ENCODE measurements at places on chromosomes 1 and 21.

DNA sequence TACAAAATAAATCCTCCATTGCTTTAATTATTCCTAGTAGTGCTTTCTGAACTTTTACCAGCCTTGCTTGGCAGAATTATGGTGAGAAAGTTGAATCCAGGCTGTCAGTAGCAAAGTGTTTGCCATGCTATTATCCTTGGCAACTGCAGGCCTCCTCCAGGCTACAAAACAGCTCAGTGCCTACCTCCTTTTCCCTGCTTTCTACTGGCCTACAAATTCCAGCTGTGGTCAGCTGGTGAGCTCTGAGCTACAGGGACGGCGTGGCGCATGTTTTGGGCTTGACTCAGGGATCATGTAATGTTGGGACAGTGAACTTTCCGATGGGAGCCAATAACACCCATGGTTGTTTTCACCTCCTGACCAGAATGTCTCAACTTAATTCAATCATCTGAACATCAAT, 456.1 kb upstream of the ADAMTS5 start:
- DNase-seq, result no peak

DNA sequence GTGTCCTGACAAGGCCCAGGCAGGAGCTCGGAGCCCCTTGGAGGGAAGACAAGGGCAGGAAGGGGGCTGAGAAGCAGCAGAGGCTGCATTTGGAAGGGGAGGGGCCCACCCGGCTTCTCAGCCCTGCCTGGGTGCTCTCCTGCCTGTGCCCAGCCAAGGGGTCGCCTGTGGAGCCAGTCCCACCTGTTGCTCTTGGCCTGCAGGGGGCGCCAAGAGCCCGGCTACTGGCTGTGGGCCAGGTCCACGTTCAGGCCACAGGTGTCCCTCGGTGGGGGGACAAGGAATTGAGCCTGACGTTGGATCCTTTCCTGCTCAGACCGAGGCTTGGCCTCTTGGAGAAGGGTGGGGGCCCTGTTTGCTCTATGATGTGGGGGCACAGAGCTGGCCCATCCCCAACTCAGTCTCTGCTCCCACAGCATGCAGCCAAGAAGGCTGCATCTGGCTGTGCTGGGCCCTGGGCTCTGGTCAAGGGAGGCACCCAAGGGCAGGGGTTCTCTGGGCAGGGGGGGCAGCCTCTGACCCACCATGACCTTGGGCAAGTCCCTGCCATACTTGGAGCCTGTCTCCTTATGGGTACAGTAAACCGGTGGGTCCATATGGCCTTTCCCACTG, 10.9 kb downstream of the WNT4 start:
- peak; percentile 21 for DNase-seq

- no peak for DNase-seq
Measured at GRCh38 chr1:147514233-147514632, 27.1 kb upstream of the BCL9 start.

DNA sequence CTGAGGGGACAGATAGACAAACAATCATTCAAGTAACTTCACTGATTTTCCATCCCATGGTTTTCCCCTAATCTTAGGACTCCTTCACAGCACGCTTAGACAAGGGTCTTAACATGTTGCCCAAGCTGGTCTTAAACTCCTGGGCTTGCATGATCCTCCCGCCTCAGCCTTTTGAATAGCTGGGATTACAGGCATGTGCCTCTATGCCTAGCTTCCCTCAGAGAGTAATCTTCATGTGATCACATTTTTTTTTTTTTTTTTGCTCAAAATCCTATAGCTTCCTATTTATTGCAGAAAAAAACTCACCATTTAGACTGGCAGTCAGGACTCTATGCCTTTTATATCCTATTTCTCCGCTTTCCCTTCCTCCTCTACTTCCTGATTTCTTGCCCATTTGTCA, 90.4 kb upstream of the DPH5 start:
- no peak for DNase-seq

GRCh38 chr1:244626709-244627108, 26.2 kb upstream of the DESI2 start:
- no peak for DNase-seq

- DNase-seq, result no peak
Measured at GRCh38 chr1:213276236-213276635, 225.2 kb downstream of the RPS6KC1 start.

DNA sequence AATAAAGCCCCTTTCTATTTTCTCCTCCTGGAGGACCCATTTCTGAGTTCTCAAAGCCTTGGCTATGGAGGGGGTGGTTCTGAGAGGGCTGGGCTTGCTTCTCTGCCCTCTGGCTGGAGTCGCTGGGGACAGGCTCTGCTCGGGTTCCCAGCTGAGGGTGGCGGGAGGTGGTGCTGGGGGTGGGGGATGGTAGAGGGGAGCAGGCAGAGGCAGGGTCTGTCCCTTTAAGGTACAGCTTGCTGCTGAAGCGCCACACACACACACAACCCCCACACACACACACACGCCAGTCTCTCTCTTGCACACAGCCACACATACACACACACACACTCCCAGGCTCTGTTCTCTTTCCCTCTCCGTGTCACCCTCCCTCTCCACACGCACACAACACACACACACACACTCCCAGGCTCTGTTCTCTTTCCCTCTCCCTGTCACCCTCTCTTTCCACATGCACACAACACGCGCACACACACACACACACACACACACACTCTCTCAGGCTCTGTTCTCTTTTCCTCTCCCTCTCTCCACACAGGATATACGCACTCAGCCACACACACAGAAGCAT, 69.8 kb upstream of the SSBP3 start:
- DNase-seq, result no peak

DNA sequence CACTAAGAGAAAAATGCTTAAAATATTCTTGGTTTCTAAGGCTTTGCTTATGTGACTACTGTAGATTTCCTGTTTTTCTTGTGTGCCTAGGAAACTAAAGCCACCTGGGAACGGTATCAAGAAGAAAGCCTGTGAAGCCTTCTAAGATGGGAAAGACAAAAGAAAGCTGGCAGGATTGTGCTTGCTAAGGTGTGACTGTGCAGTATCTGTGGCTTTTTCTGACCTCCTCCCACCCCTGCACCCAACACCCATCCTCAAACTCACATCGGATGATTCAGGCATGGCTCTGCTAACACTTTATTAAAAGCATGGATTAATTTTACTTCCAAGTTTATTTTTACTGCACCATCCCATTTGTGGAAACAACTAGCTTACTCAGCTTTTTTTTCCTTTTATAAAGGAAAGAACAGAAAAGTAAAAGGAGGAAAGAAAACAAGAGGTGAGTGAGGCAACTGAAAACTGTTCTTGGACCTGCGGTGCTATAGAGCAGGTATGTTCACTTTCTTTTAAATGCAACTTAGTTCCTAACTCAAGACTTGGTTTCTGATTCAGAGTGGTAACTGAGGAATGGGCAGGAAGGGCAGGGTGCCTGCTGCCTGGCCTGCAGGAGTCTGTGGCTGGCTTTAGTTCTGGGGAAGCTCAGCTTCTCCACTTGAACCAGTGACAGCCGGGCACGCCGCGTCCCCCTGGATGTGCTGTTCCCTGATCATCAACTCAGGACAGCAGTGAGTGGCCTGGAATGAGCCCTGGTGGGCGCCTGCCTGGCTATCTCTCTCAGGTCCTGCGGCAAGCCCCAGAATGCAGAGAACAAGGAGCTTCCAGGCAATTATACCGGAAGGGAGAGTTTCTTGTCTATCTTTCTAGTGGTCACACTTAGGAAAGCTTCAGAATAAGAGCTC, at the start of gene GBP6:
Gene GBP6, plus strand, starts transcription at position 422 of the 899 bp plus-strand sequence. CDS start 4,493 bp downstream, outside the sequence.
- DNase-seq, result no peak

DNA sequence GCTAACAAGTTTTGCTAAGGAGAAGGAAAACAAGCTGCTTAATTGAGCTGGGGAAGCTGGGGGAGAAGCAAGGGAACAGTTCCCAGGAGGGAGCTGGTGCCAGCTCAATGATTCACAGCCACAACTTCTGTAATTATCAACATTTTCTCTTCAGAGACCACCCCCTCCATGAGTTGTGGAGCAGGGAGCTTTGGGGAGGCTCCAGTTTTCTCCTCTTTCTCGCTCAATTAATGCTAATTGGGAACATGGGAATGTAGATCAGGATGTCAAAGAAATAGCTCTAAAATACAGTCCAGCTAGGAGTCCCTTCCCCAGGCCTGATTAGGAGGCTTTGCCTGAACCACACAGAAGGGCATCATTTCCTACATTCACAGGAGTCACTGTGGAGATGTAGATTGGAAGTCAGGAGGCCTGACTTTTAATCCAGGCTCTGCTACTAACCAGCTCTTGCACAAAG, 12.1 kb upstream of the MNDA start:
- DNase-seq, result no peak

GRCh38 chr1:2945821-2946231, 75.4 kb upstream of the ACTRT2 start:
- no peak for DNase-seq

DNA sequence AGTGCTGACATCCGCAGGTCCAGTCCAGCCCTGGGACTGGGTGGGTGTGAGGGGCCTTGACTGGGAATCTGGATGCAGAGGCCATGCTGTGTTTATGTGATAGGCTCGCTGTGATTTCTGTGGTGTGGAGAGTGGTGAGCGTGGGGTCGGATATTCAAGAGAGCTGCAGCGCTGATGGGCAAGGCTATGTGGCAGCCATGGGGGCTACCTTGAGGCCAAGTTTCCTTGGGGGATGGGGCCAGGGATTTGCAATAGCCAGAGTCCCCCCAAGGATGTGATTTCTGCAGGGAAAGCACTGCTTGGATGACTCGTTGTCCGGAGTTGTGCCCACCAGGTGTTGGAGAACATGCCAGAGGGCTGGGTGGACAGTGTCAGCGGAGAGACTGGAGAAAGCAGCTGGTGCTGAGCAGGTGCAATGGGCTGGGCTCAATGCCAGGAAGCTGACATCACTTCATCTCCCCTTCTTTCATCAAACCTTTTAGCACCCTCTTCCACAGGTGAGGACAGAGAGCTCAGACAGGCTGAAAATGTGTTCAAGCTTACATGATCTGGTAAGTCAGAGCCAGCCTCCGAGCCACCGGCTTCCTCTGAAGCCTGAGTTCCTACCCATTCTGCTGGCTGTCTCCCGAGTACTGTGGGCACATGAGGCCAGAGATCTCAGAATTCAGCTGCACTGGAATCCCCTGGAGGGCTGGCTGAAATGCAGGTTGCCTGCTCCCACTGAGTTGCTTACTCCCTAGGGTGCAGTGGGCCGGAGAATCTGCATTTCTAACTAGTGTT, 132.9 kb downstream of the RHOU start:
- DNase-seq, result no peak

DNA sequence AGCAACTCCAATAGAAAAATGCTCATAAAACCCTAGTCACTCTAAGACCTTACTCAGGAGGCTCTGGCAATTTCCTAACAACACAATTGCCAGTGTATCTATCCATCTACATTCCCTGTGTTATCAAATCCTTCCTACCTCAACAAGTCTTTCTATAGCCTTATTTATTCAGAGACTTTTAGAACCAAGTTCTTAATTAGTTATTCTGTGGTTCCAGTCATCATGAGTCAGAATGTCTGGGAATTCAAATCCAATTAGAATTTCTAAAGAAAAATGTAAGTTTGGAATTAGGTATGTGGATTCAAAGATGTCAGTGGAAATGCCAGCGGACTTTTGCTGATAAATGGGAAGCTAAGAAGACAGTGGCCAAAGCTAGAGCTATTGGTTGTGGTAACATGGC, 302.6 kb upstream of the C1orf87 start:
- DNase-seq, result no peak

GRCh38 chr1:167016100-167016750, 27.1 kb downstream of the MAEL start:
- no peak for DNase-seq

GRCh38 chr1:82494117-82494516, 693.4 kb downstream of the ADGRL2 start:
- DNase-seq, result no peak

- no peak for DNase-seq
Measured at GRCh38 chr1:6547301-6547700, 7.0 kb downstream of the NOL9 start.

- no peak for DNase-seq
Measured at GRCh38 chr1:246134789-246135188, 372.3 kb downstream of the SMYD3 start.

GRCh38 chr21:44870748-44871495, 2.6 kb downstream of the PTTG1IP start:
- no peak for DNase-seq

DNA sequence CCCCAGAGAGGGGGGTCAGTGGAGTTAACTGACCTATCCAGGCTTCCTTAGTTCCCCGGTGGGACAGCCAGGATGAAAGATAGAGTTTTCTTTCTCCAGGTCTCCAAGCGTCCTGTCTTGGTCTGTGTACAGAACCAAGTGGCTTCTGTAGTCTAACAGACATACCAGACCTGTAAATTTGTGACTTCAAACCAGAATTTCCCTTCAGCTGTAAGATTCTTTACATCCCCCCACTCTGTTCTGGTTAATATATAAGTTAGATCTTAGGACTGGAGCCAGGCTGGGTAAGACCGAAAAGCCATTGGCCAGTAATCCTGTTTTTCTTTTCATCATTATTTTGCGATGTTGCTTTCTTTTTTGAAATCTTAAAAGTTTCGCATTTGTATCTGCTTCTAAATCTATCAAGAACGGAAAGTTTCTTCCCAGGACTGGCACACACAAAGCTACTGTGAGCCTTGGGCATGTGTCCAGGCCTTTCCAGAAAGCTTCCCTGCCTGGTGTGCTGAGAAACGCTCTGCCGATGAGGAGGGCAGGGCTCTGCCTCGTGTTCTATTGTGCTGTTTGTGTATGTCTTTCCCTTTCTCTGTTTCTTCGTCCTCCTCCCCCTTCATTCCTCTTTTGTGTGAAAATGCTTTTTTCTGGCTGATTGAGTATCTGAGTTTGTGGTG, 72.3 kb downstream of the RGL1 start:
- no peak for DNase-seq

- no peak for DNase-seq
Measured at GRCh38 chr1:153795330-153795837, 20.2 kb downstream of the SLC27A3 start.
